ENCODE measurements at places on chromosomes 3 and 15.

- no peak for DNase-seq
Observed at GRCh38 chr3:97481416-97481815, 283.1 kb upstream of the ARL6 start.

DNA sequence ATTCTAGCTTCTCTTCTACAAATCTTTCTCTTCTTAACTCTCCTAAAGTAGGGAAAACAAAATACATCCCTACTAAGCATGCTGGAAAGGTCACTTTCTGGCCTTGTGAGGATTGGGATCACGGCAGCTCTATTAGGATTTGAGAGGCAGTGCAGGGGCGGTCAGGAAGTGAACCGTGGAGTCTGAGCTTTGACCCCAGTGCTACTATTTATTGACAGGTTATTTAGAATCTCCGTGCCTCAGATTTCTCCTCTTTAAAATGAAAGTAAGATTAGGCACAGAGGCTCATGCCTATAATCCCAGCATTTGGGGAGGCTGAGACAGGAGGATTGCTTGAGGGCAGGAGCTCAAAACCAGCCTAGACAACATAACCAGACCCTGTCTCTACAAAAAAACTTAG lies 42.0 kb upstream of the CHRM5 start:
- no peak for DNase-seq

GRCh38 chr3:183181606-183182005 lies 19.1 kb upstream of the LAMP3 start:
- DNase-seq, result no peak

GRCh38 chr3:40877631-40878463 lies 321.5 kb upstream of the CTNNB1 start:
- no peak for DNase-seq

DNA sequence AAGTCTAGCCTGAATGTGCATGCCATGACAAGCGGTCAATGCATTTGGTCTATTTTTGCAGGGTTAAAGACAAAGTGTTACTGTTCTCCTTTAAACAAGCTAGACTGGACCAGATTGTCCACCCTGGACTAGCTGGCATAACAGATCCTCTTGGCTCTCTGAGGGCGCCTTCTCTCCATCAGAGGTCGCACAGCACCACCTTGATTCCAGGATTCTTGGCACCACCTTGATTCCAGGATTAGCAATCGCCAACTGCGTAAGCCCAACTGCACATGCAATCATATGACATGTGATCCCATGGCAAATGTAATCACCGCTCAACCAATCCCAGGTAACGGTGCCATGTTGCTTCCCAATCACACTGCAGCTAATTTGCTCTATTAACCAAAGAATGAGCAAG lies 98.6 kb downstream of the OXNAD1 start:
- no peak for DNase-seq

- no peak for DNase-seq
Observed at GRCh38 chr15:47410247-47410646, 307.1 kb upstream of the SEMA6D start.

GRCh38 chr15:29792426-29793159 lies 29.7 kb downstream of the TJP1 start:
- no peak for DNase-seq

DNA sequence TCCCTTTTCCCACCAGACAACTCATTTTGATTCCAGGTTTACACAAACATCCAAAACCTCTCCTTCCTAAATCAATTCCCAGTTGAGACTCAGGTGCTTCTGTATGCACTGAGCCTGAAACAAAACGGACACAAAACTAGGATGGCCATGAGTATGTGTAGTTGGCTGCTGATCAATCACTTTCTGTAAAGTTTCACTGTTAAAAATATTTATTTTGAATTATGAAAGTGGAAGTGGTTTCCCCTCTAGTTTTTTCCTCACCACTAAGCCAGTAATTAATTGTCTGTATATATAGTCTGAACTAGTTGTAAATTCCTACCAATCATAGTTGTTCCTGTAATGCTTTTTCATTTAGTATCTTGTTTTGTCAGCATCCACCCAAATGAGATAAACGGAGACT lies 51.7 kb upstream of the TSPAN3 start:
- DNase-seq, result no peak

GRCh38 chr3:197399486-197399885 lies 101.1 kb upstream of the DLG1 start:
- DNase-seq, result no peak

DNA sequence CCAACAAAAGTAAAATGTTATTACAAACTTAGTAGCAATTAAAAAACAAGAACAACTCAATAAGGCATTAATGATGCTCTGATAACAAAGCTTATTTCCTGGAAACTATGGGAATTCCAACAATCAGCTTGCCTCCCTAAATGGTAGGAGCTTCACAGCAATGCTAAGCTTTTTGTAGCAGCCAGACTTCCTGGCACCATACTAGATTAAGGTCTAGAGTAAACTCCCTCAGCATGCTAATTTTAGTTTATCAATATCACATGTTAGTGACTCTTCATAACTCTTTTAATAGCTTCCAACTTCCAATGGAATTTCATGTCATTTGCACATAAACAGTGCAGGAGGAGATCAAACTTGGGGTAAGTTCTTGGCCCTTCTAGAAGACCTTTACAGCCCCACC lies 782.0 kb downstream of the MCTP2 start:
- DNase-seq, result no peak

DNA sequence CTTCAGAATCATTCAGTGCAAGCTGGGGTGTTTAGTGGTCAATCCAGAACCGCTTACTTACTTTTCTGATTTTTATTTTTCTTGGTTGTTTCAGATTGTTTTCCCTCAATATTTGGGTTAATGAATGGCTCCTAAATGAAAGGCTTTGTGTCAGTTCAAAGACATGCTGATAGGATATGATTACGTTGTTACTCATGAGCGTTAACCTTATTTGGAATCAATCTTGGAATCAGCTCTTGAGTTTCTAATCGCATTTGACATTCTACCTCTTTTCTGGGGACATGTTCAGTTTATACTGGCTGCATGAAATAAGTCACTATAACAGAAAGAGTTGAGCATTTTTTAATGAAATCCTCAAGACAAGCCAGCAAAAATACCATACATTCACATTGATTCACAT lies 50.2 kb downstream of the ATP11B start:
- DNase-seq, result no peak

DNA sequence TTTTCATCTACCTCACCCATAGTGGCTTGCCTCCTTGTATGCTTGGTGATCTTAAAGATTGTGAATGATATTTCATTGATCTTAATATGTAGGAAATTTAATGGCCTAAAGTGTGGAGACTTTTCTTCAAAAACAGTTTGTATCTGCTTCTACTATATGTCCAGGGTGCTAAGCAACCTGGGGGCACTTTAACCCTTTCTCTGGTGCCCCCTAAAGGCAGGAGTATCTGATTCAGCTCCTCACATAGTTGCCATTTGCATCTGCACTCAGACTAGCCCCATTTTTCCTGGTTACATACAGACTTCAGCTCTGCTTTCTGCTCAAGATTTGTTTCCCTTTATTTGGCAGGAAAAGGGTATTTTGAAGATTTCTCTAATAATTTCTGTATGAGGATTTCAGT lies 5.2 kb upstream of the PFN2 start:
- DNase-seq, result no peak
